SJSA1 (cell line): ENCODE measurements at places on chromosomes 5 and 9. TPM values are rescaled to one million over a fixed set of nuclear protein-coding genes. Genes with fewer than 3 reads are reported as not detected.

DNA sequence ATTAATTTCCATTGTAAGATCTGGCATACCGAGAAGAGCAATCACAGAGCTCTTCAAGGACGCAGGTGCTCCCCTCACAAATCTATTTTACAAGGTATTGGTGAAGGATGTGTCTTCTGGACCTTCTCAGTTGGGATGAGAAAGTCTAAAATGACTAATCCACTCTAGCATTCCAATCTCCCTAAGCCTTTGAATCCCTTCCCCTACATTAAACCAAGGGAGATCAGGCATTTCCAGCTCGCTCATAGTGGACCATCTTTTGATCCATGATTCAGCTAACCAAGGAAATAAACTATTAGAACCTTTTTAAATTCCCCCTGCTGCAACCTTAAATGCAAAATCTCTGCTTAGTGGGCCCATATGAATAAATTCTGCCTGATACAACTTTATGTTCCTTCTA, 95.9 kb upstream of the FBN2 start:
- no peak for DNase-seq

DNA sequence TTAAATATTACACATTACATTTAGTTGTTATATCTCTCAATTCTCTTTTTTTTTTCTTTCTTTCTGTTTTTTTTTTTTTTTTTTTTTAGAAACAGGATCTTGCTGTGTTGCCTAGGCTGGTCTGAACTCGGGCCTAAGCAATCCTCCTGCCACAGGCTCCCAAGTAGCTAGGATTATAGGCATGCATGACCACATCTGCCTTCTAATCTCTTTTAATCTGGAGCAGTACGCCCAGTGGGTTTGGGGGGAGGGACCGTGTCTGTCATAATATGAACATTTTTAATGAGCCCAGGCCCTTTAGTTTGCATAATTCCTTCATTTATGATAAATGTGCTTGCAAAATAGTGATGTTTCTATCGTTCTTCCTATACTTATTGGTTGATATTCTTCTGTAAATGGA, 10.3 kb downstream of the RHOBTB3 start:
- no peak for DNase-seq

GRCh38 chr5:109992264-109992915, 302.7 kb downstream of the MAN2A1 start:
- DNase-seq, result no peak

DNA sequence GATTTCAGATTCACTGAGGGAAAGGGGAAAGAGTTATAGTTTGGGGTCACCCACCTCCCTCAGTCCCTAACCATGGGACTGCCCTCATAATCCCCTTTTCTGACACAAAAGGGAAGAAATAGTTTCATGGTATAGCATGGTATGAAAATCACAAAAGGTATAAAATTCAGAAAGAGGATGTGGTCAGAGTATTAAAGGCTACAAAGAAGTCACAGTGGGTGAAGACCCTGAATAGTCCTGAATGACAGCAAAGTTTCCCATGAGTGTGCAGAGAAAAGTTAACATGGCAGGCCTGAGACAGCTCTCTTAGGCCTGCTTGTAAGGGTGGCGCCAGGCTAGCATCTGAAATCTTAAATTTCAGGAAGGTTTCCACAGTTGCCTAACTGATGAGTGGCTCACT, 290.6 kb upstream of the ZNF608 start:
- no peak for DNase-seq

GRCh38 chr9:110156416-110156815, 51.5 kb downstream of the C9orf152 start:
- no peak for DNase-seq

The IL9 gene
- not detected in 2 replicates for total RNA-seq

DNA sequence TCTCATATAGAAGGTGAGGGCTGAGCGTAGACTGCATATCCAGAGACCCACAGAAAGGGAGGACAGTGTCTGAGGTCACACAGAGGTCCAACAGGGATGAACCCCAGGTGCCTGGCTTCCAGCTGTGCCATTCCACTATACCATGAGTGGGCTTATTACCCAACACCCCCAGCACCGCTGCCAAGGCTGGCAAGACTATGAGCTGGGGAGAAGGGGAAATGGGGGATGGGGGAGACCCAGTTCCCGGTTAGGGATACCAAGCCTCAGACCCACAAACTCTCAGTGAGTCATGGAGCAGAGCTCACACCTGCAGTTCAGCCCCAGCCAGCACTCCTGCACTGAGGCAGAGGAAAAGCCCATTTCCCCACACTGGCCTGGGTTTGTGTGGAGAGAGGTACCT, 106.4 kb downstream of the PSD2 start:
- DNase-seq, result no peak

DNA sequence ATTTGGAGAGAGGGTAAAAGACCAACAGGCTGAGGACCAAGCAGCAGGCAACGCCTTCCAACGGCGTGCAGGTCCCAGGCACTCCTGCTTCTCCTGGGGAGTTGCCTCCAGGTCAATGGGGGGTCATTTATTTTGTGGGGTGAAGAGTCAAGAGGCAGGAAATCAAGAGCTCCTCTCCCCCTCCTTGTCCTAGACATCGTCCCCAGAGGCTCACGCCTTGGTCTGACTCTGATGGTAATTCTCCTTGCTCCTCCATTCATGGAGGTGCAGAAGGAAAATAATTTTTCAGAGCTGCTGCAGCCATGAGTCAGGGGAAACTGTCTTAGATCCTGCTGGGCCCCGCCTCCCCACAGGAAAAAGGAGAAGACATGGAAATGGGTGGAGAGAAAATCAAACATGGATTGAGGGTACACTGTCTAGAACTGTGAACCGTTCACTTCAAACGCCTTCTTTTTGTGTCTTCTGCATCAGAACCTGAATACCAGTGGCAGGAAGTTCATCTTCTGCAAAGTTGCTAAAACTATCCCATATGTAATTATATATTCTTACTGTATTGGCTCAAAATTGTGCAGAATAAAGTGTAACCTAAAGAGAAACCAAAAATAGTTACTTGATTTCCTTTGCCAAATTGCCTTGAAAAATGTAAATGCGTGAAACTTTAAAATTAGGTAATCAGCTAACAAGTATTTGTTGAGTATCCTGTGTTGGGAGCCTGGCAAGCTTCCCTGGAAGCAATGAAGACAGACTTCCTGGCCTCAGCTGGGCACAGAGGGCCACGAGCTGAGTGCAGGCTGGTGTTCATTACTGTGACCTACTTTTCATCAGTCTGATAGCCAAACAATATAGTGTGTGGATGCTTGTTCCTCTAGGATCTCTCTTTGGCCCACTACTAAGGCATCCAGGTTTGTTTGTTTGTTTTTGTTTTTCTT, 142.0 kb downstream of the CMYA5 start:
- no peak for DNase-seq

DNA sequence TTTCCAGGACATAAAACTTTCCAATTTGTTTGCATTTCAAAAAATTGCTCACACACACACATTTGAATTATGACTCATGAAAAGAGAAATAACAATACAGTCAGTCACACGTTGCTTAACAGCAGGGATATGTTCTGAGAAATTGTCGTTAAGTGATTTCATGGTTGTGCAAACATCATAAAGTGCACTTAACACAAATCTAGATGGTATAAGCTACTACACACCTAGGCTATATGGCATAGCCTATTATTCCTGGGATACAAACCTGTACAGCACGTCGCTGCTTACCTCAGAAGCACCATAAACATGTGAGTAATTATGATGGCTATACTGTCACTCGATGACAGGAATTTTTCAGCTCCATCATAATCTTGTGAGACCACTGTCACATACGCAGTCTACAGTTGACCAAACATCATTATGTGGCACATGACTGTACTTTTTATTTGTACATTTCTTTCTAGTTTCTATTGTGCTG, 378.2 kb downstream of the ACTL7B start:
- DNase-seq, result peak; percentile 55

DNA sequence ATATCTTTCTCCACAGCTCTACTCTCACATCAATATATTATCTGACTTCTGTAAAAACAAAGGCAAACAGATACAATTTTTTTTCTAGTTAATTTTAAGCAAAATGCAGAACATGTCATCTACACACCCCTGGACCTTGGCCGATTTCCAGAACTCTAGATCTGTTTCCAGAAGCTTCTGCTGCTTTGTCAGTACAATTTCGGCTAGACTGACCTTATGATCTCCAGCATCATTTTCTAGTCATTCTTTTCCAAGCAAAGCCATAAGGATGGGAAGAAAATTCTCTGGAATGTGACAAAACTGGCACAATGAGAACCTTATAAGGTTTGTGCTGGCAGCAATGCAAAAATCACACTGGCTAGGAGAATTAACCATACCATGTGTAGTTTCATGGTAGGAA, 132.8 kb upstream of the MPDZ start:
- DNase-seq, result no peak

DNA sequence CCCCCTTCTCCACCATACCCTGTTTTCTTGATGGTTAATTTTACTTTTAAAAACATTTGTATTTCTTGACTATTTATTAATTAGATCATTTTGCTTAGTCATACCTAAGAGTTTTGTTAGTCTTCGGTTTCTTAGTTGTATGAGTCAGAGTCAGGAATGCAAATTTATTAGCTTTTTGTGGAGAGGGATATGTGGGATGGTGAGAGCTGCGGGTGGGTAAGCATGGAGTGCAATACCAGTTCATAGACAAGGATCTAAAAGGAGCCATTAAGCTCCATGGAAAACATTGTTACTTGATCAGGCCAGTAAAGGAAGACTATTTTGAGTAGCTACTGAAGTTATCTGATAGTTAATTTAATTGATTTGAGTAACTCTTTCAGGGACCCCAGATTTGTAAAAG, 77.5 kb downstream of the ZSWIM6 start:
- peak; percentile 87 for DNase-seq

The SAXO1 gene
- not detected in 2 replicates for total RNA-seq

The POLK gene
- 30.5 and 34.8 TPM in 2 replicates for total RNA-seq

The KCNN2 gene
- 0.61 TPM in 1 of 2 replicates, not detected in the other for total RNA-seq

DNA sequence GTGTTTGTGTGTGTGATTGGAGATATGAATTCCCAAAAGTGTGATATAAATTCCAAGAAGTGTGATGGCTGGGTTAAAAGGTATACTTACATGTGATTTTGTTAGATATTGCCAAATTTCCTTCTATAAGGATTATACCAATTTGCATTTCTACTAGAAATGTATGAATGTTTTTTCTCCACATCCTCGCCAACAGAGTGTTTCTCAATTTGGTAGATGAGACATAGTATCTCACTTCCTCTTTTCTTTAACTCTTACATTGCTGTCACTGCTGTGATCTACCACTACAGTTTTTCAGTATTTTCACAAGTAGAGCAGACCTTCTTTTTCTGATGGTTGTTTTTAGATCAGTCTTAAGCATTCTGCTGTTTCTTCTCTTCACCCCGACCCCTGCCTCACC, 111.3 kb downstream of the FER start:
- no peak for DNase-seq

The NR3C1 gene
- total RNA-seq, result 76.3 and 86.5 TPM in 2 replicates

DNA sequence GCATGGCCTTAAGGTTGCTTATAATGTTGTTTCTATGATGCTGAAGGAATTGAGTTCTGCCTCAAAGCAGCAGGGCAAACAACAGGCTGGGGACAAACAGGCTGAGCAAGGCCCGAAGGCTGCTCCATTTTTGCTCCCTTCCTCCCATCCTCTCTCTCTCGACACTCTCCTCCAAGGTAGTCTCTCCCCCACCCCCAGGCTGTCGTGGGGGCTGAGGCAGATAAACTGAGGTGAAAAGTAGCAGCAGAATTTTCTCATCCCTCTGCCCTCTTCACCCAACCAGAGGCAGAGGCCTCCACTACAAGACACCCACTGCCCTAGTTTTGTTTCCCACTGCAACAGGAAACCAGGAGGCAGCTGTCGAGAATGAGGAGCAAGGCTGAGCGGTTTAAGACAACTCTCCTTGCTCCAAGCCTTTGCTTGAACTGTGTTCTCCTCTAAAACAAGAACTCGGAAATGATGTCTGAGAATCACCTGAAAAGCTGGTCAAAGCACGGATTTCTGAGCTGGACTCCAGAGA, 13.5 kb upstream of the GNA14 start:
- no peak for DNase-seq

DNA sequence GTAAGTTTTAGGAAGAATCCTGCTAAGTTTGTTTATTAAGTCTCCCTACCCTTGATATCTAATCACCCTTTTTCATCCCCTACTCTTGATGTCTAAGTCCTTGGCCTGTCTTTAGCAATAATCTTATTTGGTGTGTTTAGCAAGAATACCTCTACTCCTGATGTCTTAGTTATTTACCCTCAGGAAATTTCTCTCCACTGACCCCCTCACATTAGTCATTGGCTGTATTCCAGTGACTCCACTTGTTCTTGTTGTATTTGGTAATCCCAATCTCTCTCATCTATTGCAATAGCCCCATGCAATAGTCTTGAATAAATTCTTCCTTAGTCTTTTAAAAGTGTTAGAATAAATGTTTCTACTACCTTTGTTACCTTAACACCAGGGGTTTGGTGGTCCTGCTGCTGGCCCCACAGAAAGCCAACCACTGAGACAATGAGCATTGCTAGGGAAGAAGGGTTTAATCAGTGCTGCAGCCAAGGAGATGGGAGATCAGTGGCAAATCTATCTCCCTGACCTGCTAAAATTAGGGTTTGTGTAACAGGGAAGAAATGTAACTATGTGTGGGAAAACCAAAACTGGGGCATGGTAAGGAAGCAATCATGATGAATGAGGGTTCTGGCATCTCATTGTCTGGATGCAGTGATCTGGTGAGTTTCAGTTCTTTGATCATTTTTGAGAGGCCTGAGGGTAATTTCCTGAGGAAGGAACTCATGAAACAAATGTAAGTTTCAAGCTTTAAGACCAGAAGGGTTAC, 236.4 kb upstream of the DAB2 start:
- DNase-seq, result no peak

The PRR16 gene
- total RNA-seq, result 10.3 and 16.0 TPM in 2 replicates

GRCh38 chr5:161382685-161383084, 163.8 kb downstream of the GABRB2 start:
- DNase-seq, result no peak

The LMX1B gene
- not detected in 2 replicates for total RNA-seq

- DNase-seq, result peak; percentile 58
These were observed 17.9 kb upstream of the ZSWIM6 start for GRCh38 chr5:61313960-61314681.

DNA sequence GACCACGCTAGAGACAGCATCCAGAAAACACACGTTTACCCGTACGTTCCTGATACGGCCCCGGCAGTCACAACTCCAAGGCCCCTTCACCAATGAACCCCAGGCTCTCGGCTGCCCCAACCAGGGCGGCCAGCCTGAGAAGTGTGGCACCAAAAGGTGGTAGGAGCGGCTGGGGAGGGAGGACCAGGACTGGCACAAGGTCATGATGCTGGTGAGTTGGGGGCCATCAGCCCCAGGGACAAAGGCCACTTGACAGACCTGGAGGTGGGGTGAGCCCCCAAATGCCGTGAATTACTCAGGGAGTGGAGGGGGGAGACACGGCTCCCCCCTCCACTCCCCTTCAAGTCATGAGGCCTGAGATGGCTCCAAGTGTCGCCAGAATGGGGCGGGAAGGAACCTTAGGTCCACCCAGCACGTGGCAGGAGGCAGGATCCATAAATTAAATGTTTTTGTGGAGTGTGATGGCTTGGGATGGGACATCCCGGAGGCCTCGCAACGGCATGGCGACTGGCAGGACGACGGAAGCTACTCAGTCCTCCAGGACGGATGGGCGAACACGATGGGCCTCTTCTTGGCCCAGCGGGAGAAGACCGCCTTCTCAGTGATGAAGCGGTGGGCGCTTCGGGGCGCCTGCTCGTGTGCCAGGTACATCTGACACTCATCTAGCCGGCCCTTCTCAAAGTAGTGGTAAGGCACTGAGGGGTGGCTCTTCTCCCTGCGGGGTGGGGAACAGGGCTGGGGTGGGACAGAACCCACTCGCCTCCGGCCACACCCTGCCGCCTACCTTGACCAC, 8.7 kb upstream of the ST6GALNAC6 start:
- no peak for DNase-seq

The FABP6 gene
- not detected in 2 replicates for total RNA-seq

The GALNT12 gene
- 0.22 and 0.74 TPM in 2 replicates for total RNA-seq

GRCh38 chr5:95895251-95895650, 66.4 kb downstream of the ELL2 start:
- DNase-seq, result no peak

GRCh38 chr9:83065233-83065632, 2.3 kb upstream of the RASEF start:
- DNase-seq, result no peak
